ENCODE measurements at places on chromosomes 3 and 15.

GRCh38 chr15:67240235-67241131, 14.0 kb downstream of the AAGAB start:
- DNase-seq = peak; percentile 32

- no peak for DNase-seq
Measured at GRCh38 chr3:178152031-178152806, 384.0 kb upstream of the KCNMB2 start.

DNA sequence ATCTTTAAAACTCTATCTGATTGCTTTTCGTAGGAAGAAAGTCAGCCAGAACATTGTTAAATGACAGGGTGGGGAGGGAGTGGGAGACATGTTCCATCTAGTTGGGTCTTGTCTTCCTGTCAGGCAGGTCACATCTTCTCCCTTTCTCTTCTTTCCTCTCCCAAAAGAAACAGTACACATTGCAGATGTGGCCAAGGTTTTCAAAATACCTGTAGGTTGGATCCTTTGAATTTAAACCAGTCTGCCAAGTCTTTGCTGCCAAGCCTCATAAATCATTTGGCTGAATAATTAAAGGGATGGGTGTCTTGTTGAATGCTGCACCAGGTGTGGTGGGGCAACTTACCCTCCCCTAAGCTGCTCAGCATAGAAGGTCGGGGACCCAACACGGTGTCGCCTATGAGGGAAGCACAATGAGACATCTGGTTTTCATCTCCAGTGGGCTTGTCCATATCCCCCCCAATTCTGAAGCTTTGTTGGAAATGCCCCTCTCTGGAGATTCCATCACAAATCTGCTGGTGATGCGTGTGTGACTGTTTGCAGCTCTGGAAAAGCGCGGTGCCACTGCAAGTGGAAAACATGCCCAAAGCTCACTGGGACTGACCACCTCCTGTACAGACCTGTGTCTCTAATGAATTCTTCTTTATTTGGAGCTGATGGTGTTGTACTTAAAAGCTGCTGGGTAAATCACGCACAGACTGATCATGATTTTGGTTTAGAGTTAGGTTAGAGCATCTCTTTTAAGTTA, 112.6 kb downstream of the FILIP1L start:
- no peak for DNase-seq

DNA sequence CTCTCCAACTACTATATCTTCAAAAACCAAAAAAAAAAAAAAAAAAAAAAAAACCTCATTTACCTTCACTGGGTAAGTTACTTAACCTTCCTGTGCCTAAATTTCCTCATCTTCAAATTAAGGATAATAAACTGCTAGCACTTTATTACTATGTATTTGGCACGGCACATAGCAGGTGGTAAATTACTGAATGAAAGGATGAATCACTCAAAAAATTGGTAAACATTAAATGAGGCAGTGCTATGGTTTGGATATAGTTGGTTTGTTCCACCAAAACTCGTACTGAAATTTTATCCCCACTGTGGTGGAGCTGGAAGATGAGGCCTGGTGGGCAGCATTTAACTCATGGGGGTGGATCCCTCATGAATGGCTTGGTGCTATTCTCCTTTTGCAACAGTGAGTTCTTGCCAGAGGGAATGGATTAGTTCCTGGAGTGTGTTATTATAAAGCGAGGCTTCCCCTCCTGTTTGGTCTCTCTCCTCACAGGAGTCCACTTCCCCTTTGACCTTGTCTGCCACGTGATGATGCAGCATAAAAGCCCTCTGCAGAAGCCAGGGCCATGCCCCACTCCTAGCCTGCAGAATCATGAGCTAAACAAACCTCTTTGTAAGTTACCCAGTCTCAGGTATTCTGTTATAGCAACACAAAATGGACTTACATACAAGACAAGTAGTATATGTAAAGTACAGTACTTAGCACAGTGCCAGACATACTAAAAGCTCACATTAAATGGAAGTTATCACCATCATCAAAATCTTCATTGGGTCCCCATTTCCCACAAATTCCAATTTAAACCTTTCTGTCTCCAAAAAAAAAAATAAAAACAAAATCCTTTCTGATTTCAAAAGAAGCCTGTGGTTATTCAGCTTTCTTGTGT, 20.6 kb downstream of the DCUN1D1 start:
- peak; percentile 19 for DNase-seq

GRCh38 chr3:38726751-38727150, 77.3 kb upstream of the SCN5A start:
- no peak for DNase-seq

DNA sequence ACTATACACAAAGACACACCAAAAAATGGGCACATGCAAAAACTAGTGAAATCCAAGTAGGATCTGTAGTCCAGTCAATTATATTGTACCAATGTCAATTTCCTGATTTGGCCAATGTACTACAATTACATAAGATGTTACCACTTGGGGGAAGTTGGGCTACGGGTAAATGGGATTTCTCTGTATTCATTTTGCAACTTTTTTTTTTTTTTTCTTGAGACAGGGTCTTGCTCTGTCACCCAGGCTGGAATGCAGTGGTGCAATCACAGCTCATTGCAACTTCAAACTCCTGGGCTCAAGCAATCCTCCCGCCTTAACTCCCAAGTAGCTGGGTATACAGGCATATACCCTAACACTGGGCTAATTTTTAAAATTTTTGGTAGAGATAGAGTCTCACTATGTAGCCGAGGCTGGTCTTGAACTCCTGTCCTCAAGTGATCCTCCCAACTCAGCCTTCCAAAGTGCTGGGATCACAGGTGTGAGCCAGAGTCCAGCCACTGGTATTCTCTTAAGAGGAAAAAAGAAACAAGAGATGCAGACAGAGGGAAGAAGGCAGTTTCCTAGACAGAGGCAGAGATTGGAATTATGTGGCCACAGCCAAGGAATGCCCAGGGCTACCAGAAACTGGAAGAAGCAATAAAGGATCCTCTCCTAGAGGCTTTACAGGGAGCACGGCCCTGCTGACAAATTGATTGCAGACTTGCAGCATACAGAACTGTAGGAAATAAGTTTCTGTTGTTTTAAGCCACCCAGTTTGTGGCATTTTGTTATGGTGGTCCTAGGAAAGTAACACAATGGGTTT, 33.3 kb downstream of the TFDP2 start:
- DNase-seq = peak; percentile 87

- no peak for DNase-seq
Measured at GRCh38 chr15:26771578-26772153, 1.2 kb downstream of the GABRB3 start.

All from AML-193 (cell line).